ENCODE measurements at places on chromosomes 7 and 10. TPM values are rescaled to one million over a fixed set of nuclear protein-coding genes. Genes with fewer than 3 reads are reported as not detected.

- no peak for DNase-seq
Observed at GRCh38 chr10:43607199-43607573, 948 bp downstream of the ZNF485 start.

DNA sequence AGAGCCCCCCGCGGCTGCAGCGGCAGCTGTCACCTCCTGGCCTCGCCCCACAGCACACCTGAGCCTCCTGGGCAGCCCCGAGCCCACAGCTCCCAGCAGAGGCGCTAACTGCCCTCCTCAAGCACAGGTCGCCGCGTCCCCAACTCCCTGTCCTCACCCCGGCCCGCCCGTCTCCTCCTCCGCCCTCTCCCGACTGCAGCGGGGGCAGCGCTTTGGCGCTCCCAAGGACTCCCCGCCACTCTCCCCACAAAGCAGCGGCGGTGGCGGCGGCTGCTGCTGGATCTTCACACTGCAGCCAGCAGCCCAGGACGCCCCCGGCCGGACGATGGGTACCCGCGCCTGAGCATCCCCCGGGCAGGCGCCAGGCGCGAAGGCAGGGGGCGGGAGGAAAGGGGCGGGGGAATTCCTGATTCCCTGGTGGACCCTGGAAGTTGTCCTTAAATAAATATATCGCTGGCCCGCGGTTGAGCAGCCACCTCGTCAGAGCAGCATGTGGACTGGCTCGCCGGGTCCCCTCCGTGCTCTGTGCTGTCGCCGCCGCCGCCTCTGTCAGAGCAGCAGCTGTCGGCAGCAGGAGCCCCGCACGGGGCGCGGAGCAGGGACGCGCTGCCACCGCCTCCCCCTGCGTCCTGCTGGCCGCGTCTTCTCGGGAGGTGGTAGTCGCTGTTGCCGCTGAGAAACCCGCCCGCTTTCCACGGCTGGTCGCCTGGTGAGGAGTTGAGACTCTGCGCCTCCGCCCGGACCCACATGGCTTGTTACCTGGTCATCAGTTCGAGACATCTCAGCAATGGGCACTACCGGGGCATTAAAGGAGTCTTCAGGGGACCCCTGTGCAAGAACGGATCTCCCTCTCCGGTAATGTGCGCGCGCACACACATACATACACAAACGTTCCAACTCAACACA, at the start of gene ZNF804B:
TSS of gene ZNF804B (plus strand) at position 471 of the 906 bp plus-strand sequence. CDS start at position 748, 277 bp downstream.
- DNase-seq: no peak

DNA sequence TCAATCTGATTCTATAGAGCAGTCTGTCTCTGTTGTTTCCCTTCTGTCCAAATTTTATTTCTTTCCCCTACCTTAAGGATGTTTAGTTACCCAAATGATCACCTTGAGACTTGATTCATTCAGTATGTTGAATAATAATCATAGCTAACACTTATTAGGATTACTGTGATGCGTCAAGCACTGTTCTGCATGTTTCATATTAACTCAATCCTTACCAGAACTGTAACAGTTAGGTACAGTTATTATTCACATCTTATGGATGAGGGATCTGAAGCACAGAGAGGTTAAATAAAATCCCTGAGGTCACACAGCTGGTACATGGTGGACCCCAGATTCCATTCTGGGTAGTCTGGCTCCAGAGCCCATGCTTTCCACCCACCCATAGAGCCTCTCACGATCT, 97.9 kb upstream of the SAMD8 start:
- DNase-seq: no peak

GRCh38 chr10:114401195-114401791, 3.0 kb downstream of the AFAP1L2 start:
- no peak for DNase-seq

Gene C10orf67
- polyA plus RNA-seq: not detected

Gene PDSS1
- polyA plus RNA-seq: 13.1 TPM

Gene SLC12A9
- 19.3 TPM for polyA plus RNA-seq

Gene PLXDC2
- 128 TPM for polyA plus RNA-seq

DNA sequence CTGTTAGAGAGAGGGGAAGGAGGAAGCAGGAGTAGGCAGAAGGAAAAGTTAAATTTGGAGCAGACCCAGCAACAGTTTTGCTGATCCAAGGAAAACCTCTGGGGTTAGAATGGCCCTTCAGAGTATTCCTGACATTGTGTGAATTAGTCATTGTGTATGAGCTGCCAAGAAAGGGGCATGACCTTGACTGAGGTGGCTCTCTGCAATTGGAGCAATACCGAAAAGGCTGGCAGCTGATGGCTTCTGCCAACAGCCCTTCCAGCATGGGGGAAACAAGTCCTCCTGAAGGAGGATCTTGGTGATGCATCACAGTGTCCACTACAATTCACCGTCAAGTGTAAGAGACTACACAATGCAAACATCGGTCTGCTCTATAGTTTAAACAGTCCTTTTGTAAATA, 20.6 kb upstream of the WASL start:
- DNase-seq: peak; percentile 38

DNA sequence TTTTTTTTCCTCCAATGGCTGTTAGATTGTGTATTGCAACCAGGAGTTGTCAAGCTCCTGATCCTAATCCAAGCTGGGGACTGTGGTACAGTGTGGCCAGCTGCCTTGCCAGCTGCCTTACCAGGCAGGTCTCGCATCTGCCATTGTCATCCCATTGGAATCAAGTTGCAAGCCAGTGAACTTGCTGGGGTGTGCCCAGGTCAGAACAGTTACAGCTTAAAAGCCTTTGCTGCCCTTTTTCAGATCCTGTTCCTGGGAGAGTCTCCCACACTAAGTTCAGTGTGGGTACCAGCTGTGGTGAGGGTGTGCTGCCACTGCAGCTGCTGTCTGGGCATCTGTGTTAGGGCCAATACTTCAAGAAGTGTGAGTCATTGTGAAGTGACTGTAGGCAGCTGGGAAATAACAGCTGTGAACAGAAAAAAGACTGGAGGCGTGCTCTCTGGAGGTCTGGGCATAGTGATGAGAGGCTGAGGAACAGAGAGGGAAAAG, 72.8 kb downstream of the CCNY start:
- DNase-seq: no peak

GRCh38 chr7:41910940-41911600, 208.2 kb upstream of the INHBA start:
- no peak for DNase-seq

GRCh38 chr10:127897177-127897576, 4.4 kb upstream of the CLRN3 start:
- no peak for DNase-seq

GRCh38 chr7:92644406-92645113, 54.4 kb upstream of the FAM133B start:
- no peak for DNase-seq

DNA sequence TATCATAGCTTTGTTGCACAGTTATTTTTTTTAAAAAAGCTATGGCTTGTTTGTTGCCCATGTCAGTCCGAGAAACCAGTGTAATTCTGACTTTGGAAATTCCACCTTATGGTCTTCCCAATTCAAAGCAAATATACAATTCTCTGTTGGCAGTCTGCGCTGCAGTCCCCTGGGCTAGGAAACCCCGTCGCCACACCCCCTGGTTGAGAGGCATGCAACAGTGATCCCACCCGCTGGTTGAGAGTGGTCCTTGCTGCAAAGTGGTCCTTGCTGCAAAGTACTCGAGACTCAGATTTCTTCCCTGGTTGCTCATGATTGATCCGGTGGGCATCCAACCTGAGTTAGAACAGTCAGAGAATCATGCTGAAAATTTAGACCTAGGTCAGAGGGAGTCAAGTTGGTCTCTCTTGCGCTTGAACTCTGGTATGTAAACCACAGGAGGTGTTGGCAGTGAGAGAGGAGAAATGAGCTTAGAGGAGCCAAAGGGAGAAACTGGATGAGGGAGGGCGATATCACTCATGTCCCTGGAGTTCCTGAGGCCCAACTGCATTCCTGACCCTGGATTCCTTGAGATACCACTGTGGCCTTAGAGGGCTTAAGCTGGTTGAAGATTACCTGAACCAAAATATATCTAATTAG, 45.0 kb upstream of the STK17A start:
- DNase-seq: no peak

Gene PRR15
- polyA plus RNA-seq: not detected

- no peak for DNase-seq
Observed at GRCh38 chr10:95337423-95338160, 46.8 kb upstream of the PDLIM1 start.

GRCh38 chr10:103922659-103923058, 4.7 kb upstream of the STN1 start:
- DNase-seq: no peak

GRCh38 chr10:108346066-108346465, 1181.6 kb upstream of the SORCS1 start:
- no peak for DNase-seq

DNA sequence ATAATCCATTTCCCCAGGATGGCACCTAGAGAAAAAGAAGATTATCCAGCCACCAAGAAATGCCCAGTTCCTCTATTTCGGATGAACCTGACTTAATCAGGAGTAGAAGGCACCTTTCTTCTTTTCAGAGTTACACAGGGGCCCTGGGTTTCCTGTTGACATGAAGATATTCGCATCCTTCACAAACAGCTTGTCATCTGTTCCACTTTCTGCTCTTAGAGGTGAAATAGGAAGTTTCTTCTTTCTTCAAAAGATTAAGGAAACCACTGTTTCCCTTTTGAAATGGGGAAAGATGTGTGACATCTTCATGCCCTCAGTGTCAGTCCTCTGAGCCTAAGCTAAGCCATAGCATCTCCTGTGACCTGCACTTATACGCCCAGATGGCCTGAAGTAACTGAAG, 39.1 kb upstream of the RAB18 start:
- DNase-seq: peak; percentile 55

Gene NPY4R
- polyA plus RNA-seq: not detected

- DNase-seq: no peak
Observed at GRCh38 chr7:102305414-102306268, 19.0 kb downstream of the SH2B2 start.

GRCh38 chr7:80387634-80388193, 124.2 kb downstream of the GNAT3 start:
- DNase-seq: no peak

- no peak for DNase-seq
Observed at GRCh38 chr10:8531116-8531515, 476.6 kb downstream of the GATA3 start.

Gene ZFAND4
- 5.1 TPM for polyA plus RNA-seq

DNA sequence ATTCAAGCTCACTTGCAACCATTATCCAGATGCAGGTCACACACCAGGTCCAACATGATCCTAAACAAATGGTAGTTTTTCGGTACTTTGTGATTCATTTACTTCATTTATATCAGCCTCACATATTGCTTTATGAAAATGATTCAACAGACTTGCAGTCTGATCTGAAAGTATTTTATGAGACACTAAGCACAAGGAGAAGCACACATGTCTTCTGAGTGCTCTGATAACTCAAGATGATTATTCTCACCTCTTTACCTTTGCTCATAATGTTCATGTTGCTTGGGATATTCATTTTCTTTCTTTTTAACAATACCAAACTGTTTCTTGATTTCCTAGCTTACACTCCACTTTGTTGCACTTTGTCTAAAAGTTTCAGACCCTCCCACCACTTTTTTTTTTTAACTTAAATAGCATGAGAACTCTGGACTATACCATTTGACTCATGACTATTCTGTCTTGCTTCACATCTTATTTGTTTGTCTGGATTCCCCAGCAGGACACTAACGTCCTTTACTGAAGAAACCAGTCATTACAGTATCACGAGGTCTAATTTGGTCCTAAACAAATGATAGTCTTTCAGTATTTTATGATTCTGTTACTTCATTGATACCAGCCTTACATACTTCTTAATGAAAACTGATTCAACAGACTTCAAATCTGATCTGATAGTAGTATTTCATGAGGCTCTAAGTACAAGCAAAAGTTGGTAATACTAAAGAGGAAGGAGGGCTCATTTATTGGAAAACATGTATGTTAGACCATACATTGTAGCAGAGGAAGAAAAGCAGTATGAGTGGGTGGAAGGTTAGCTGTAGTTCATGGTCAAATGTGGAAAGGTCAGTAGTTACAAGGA, 171.8 kb upstream of the AHR start:
- DNase-seq: no peak

Gene ZC3HAV1
- polyA plus RNA-seq: 20.7 TPM

Gene PHKG1
- polyA plus RNA-seq: not detected

GRCh38 chr10:74558403-74558802, 268.0 kb upstream of the KAT6B start:
- DNase-seq: no peak

DNA sequence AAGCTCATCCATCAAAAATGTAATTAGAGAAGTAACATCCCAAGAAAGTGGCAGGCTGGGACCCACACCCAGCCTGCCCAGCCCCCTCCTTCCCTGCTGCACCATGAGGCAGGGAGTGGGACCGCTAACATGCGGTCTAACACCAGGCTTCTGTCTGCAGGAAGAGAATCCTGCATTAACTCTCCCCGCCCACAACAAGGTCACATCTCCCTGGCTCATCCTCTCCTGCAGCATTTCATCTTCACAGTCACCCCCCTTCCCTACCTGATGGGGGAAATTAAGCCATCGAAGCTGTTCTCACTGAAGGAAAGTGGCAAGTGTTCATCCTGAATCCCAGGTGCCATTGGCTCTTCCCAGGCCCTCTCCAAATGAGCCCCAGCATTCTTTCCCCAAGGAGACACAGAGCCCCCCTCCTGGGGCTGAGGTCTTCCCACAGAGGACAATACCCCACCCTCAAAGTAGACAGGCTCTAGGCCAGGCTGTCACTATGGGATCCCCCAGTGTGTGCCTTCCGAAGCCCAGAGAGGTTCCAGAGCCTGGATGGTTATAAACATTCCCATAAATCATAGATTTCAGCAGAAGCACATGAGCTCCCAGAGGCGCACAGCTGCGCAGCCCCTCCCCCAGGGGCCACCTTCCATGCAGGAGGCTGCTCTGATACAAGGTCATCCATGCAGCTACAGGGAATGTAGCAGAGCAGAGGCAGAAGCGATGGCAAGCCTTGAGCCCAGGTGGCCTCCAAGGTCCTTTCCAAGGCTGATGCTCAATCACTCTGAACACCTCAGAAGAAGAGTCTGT, 148.0 kb downstream of the OAT start:
- DNase-seq: no peak

DNA sequence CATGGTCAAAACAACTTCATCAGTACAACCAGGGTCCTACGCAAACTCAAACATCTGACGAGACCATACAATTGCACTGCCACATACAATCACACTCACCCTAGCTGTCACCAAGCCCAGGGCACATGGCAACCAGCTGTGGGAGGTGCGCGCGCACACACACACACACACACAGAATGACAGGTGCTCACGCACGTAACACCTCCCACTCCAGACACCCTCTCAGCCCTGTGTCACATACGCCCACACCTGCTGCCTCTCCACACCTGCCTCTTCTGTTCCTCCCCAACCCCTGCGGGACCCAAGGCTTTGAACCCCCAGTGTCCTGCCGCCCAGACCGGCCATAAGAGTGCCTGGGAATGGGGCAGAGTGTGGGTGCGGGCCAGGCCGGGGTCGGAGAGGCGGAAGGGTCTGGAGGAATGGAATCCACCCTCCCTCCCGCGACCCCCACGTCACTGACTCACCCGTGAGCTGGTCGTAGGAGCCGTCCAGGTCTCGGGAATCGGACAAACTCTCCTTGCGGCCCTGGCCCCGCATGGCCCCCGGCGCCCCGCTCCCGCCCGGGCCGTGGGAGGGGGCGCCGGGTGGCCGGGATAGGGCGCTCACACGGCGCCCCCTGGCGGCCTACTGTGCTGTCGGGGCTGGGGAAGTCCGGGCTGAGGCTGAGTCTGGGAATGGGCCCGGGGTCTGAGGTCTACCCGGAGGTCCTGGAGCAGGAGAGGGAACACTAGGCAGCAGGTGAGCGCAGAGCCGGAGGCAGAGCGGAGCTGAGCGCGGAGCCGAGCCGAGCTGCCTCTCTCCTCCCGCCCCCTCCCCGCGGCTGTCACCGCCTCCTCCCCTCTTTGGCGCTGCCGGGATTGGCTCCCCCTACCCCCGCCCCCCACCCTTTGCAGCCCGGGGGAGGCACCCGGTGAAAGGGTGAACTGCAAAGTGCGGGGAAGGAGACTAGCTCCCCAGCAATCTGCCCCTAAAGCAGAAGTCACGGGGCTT, at the start of gene KCNIP2:
TSS of gene KCNIP2 (minus strand) at position 769 of the 990 bp plus-strand sequence. CDS start at position 537, 232 bp downstream.
- DNase-seq: peak; percentile 55
